ENCODE measurements at places on chromosomes 12 and 14. TPM values are rescaled to one million over a fixed set of nuclear protein-coding genes. Genes with fewer than 3 reads are reported as not detected.

Gene ABCC9
- total RNA-seq: 78.1 TPM

Gene TAS2R30
- 0.27 TPM for total RNA-seq

Gene GPR65
- total RNA-seq: 0.62 TPM

Gene DAO
- total RNA-seq: not detected

Gene CCDC184
- total RNA-seq: 1.0 TPM

Gene CARMIL3
- 0.08 TPM for total RNA-seq

Gene TSPAN19
- 0.49 TPM for total RNA-seq

Gene PPFIA2
- 0.35 TPM for total RNA-seq

Gene ERGIC2
- 86.6 TPM for total RNA-seq

Gene EML1
- 49.6 TPM for total RNA-seq

Gene POTEM
- not detected for total RNA-seq

Gene SLC25A47
- total RNA-seq: not detected

Gene CRACR2A
- total RNA-seq: 4.5 TPM

Gene PRKAB1
- total RNA-seq: 12.1 TPM

Gene GPN3
- total RNA-seq: 24.7 TPM

Gene C12orf75
- total RNA-seq: 1.2 TPM

Gene ACVRL1
- 49.6 TPM for total RNA-seq

Gene GNB3
- total RNA-seq: 4.0 TPM

Gene SLC38A6
- 4.3 TPM for total RNA-seq

Gene NUP37
- total RNA-seq: 17.2 TPM

Gene LRFN5
- 0.81 TPM for total RNA-seq

Gene TOMM20L
- not detected for total RNA-seq

Gene SLCO1C1
- 1.2 TPM for total RNA-seq

Gene REP15
- 8.2 TPM for total RNA-seq

Gene RND1
- 0.41 TPM for total RNA-seq
